ENCODE measurements at places on chromosomes 3 and 15. TPM values are rescaled to one million over a fixed set of nuclear protein-coding genes. Genes with fewer than 3 reads are reported as not detected.
A peak's percentile ranks its signal among the peaks of the same experiment; 100 is the strongest.

- no peak for DNase-seq
Observed at GRCh38 chr3:48500656-48501055, 3.3 kb downstream of the SHISA5 start.

The ZPLD1 gene
- 0.18 TPM for total RNA-seq

DNA sequence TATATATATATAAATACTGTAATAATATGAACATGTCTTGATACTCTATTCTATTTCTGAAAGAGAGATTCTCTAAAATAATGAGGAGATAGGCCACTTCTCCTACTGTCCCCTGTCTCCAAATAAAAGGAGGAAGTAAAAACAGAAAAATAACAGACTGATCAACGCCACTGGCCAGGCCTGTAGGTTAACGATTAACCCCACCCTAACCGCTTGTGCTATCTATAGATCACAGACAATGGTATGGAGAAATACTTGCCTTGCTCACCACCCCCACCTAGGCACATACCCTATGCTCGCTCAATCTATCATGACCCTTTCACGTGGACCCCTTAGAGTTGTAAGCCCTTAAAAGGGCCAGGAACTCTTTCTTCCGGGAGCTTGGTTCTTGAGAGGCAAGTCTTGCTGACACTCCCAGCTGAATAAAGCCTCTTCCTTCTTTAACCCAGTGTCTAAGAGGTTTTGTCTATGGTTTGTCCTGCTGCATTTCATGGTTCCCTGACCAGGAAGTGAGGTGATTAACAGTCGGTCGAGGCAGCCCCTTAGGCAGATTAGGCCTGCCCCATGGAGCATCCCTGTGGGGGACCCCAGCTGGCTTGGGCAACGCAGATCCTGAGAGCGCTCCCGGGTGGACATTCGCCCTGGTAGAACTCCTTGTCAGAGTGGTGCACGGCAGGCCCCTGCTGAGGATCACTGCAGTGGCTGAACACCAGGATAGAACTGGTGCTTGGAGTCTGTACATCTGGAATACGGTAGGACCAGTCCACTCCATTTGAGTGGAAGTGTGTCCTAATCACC lies 521.8 kb upstream of the CNTN3 start:
- no peak for DNase-seq

DNA sequence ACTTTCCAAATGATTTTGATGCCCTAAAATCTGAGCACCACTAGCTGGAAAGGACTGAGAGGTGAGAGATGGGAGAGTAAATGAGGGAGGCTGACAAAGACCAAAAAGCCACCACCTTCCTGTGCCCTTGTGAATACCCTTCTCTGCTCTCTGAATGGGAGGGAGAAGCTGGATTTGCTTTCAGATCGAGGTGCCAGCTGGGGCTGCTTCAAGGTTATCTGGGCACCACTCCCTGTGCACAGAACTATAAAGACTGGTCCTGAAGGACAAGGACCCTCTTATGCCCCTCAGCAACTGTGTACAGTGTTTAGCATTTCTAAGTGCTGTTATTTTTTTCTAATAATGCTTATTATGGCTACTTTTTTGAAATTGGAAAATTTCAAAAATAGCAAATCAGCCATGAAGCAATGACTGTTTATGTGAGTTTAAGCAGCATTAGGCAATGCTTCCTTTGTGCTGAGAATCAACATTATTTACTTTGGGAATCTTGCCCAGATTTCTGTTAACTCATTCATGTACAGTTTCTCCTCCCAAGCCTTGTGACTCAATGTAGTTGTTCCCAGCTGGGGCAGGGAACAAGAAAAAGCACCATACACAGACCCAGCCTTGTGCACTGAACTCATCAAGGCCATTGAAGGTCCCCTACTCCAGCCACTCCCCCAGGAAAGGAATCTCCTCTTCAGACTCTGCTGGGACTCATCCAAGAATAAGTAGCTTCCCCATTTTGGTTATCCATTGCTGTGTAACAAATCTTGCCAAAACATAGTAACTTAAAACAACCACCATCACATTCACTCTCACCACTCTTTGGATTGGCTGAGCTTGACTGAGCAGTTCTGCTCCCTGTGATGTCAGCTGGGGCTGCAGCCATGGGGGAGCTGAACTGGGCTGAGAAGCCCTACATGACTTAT lies 37.3 kb upstream of the CDV3 start:
- DNase-seq = no peak

- DNase-seq = no peak
Observed at GRCh38 chr15:24924153-24924552, 30.6 kb upstream of the SNRPN start.

The ZNF502 gene
- total RNA-seq = 1.1 TPM

GRCh38 chr3:27342267-27342666 lies 26.9 kb downstream of the NEK10 start:
- DNase-seq = no peak

DNA sequence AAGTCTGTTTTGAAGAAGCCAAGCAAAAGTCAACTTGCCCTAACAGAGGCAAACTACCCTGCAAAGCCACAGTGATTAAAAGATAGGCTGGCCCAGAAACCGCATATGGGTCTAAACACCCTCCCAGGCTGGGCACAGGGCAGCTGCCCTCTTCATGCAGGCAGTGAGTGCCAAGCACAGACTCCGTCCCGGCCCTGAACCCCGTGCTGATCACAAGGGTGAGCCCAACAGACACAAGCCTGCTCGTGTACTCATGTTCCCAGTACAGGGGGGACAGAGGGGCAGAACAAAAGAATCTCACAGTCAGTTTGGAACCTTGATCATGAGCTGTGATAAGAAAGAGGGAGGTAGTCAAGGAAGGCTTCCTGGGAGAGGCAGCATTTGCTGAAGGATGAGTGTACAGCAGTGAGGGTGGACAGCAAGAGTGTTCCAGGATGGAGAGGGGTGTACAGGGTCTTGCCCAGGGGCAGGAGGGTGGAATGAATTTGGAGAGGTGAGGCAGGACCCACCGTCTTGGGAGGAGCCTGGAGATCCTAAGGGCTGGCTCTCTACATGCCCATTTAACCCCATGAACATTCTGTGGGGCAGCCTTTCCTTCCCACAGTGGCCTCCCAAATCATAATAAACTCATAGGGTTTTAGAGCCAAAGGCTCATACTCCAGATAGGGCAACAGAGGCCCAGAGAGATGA lies 43.2 kb upstream of the PRR23E start:
- no peak for DNase-seq

DNA sequence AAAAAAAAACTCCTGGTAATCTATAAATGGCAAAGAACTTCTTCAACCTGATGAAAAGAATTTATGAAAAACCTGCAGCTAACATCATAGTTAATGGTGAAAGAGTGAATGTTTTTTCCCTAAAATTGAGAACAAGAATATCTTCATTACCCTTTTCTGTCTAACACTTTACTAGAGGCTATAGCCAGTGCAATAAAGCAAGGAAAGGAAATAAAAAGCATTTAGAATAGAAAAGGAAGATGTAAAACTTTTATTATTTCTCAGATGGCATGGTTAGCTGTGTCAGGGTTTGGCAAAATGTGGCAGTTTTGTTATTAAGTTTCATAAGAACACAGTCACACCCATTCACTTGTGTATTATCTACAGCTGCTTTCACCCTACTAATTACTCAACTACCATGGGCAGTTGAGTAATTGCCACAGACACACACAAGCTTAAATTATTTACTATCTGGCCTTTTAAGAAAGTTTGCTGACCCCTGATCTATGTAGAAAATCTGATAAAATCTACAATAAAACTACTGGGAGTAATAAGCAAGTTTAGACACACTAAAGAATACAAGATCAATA lies 465.1 kb downstream of the MAGI1 start:
- no peak for DNase-seq

The CRYGS gene
- 1.3 TPM for total RNA-seq

DNA sequence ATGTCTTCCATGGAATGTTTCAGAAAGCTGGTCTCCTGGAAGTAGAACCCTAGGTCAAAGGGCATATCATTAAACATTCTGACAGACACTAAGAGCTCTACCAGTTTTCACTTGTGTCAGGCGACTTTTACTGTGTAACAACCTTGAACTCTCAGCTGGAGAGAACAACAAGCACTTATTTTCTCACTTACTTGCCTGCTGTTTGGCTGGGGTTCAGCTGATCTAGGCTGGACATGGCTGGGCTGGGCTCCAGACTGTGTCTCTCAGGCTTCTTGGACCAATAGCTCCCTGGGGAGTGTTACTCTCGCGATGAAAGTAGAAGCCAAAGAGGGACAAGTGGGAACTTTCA lies 527.3 kb downstream of the SHQ1 start:
- no peak for DNase-seq

The PXYLP1 gene
- total RNA-seq = 24.3 TPM

GRCh38 chr3:179898024-179898423 lies 138.7 kb downstream of the PEX5L start:
- peak; percentile 62 for DNase-seq

DNA sequence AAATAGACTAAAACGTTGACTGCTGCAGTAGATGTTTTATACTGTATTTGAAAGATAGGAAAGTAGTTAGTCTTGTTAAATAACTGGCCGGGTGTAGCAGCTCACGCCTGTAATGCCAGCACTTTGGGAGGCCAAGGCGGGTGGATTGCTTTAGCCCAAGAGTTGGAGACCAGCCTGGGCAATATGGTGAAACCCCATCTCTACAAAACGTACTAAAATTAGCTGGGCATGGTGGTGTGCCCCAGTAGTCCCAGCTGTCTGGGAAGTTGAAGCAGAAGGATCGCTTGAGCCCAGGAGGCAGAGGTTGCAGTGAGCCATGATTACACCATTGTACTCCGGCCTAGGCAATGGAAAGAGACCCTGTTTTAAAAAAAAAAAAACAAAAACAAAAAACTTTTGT lies 60.5 kb upstream of the ULK4 start:
- DNase-seq = no peak

The FOXL2 gene
- total RNA-seq = not detected

- no peak for DNase-seq
Observed at GRCh38 chr3:48394391-48394790, 22.4 kb downstream of the FBXW12 start.

- peak; percentile 94 for DNase-seq
Observed at GRCh38 chr3:72155391-72156064, 370.6 kb upstream of the PROK2 start.

The CFAP100 gene
- not detected for total RNA-seq

DNA sequence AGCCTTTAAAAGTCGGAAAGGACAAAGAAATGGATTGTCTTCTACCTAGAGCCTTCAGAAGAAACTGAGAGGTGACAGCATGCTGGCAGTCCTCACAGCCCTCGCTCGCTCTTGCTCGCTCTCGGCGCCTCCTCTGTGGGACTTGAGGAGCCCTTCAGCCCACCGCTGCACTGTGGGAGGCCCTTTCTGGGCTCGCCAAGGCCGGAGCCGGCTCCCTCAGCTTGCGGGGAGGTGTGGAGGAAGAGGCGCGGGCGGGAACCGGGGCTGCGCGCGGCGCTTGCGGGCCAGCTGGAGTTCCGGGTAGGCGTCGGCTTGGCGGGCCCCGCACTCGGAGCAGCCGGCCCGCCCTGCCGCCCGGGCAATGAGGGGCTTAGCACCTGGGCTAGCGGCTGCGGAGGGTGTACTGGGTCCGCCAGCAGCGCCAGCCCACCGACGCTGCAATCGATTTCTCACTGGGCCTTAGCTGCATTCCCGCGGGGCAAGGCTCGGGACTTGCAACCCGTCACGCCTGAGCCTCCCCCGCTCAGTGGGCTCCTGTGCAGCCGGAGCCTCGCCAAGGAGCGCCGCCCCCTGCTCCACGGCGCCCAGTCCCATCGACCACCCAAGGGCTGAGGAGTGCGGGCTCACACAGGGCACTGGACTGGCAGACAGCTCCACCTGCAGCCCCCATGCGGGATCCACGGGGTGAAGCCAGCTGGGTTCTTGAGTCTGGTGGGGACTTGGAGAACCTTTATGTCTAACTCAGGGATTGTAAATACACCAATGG lies 953.8 kb upstream of the GBE1 start:
- DNase-seq = no peak

- no peak for DNase-seq
Observed at GRCh38 chr15:101143321-101143720, 108.5 kb downstream of the CHSY1 start.

DNA sequence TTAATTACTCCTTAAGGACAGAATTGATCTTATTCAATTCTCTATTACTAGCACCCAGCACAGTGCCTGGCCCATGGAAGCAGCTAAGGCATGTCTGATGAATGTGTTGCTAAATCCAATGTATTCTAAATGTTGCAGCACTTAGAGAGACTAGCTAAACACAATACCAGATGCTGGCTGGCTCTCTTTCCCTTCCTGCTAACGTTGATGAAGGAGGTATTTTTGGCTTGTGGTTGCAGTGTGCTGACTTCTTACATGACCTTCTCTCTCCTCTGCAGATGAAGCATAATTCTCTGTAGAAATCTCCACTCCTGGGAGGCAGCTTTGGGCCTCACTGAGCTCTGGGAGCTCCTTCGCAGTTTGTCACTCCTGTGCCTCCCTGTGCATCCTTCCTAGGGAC lies 183.6 kb downstream of the PEX5L start:
- no peak for DNase-seq

DNA sequence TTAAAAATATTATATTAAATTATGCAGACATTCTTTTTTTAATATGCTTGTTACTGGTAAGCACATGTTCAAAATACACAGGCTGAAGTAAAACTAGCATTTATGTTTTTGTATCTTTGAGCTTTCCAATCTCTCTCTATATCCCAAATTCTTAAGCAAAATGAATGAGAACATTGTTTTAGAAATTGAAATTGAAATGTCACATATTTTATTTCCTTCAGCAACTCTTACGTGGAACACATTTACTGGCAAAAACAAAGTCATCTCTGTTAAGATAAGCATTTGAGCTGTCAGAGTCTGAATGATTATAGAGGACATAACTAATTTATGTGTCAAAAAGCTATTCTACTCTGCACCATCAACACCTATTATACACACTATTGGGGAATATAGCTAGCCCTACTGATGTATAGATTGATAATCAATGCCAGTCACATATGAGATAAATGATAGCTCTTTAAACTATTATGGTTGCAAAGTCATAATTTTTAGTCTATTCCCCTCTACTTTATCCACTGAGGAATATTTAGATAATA lies 535.4 kb upstream of the BCHE start:
- no peak for DNase-seq

DNA sequence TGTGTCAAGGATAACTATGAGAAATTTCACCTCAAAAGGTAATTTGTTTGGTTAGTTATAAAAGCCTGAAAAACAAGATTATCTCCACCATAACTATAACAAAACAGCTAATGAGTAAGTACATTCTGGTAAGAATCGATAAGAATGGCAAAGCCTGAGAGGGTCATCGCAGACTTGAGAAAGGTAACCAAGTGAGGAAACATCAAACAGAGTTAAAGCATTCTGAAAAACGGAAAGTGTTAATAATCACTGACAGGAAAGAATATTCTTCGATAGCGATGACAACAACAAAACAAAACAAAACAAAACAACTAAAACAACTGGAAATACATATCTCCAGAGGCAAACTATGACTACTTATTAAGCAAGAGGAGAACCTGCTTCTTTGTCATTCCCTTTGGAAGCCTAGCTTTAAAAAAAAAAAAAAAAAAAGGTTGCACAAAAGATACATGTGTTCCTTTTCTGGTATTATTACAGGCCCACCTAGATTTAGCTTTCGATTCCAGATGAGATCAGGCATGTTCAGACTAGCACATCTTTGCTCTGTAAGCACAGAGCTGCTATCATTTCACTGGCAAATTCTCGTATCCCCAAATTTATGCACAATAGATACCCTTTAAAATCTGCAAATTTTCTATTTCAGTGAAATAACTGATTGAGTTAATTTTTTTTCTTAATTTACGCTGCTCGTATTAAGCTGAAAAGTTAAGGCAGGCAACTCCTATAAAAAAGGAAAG lies 155.6 kb downstream of the TIGIT start:
- DNase-seq = no peak

The SAMD7 gene
- not detected for total RNA-seq

The EPHA3 gene
- 9.2 TPM for total RNA-seq

The ZBTB47 gene
- 20.0 TPM for total RNA-seq

The OXTR gene
- total RNA-seq = 0.49 TPM
